ENCODE measurements at places on chromosomes 12 and 14.
A peak's percentile ranks its signal among the peaks of the same experiment; 100 is the strongest.

GRCh38 chr14:30518867-30519560, 39.9 kb upstream of the G2E3 start:
- no peak for DNase-seq

DNA sequence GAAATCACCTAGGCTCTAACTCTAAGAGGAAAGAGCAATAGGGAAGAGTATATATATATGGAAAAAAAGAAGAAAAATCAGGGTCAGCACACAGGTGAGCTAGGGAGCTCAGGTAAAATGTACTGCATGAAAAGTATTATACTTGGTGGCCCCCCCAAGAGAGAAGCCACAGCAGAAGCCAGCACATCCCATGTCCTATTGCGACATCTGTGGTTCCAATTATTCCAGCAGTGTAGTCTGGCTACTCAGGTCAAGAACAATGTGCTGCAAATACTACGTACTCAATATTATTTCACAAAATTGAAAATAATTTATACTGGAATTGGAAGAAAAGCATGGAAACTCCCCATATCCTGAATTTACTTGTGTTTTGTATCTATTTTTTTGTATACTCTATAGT, 85.5 kb downstream of the CEP83 start:
- no peak for DNase-seq

GRCh38 chr12:10701131-10701681, 21.9 kb downstream of the YBX3 start:
- peak; percentile 14 for DNase-seq

DNA sequence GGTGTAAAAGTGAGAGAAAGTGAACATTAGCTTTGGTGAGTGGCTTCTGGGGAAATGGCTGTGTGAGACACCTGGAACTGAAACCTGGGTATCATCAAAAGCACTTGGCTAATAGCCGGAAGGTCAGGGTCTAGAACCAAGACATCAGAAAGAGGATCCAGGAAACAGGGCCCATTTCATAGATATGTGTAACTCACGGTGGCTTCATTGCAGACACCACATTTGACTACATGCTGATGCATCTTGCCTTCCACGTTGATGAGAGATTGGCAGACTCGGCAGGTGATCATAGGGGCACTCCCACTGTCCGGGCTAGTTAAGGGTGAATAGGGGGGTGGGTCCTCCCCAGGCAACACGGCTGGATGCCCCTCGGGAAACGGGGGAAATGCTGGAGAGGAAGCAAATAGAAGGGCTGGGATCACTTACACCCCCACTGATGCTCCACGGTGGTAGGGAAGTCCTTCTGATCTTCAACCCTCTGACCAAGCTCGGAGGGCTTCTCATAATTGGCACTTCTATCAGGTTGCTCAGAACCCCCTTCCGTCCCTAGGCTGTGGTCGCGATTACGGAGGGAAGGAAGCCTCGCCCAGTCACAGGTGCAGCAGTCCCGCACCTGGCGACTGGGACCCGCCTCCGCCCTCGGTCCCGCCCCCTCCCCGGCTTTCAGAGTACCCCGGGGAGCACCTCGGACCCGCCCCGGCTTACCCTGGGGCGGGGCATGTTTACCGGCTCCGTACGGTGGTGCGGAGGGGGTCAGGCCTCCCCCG, 593 bp downstream of the PIP4P1 start:
- peak; percentile 32 for DNase-seq

- DNase-seq = peak; percentile 26
Measured at GRCh38 chr12:2783936-2784600, 10.7 kb upstream of the FKBP4 start.

DNA sequence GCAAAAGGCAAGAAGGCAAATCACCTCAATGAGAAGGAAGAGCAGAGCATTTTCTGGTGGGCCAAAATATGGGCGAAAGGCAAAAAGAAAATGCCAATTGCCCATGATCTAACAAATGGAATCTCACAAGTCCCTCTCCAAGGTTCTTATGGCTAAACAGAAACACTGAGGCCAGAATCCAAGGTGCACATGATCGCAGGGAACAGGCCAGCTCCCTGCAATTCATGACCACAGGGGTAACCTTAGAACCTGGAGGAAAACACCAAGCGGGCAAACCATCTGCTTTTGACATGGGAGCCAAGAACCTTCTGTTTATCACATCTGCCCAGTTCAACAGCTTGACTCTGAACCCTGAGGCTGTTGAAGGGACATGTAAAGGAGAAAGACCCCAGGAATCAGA, 60.0 kb downstream of the NT5DC3 start:
- no peak for DNase-seq

DNA sequence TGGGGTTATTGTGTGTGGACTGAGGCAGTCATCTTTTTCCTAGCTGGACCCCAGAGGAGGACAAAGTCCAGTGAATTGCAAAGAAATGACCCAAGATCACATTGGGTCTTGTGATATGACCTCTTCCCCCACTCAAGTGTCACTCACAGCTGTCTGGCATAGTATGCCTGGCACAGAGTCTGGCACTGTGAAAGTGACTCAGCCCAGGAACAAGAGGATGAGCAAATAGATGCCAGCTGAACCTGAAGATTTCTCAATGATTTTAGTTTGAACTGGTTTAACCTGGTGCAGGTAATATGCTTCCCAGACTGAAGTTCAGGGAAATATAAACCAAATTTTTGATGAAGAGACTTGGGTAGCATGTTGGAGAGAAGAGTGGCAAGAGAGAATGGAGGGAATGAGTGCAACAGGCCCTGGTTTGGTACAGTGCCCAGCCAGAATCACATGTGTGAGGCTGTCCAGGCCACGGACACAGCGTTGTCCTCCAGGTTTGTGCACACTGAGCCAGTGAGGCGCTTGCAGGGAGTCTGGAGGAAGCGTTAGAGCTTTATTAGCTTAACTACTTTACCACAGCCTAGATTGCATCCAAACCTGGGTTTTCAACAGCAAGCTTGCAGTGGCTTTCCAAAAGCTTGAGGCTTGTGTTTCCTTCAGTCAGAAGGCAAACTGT, 332.9 kb downstream of the NUAK1 start:
- DNase-seq = no peak

DNA sequence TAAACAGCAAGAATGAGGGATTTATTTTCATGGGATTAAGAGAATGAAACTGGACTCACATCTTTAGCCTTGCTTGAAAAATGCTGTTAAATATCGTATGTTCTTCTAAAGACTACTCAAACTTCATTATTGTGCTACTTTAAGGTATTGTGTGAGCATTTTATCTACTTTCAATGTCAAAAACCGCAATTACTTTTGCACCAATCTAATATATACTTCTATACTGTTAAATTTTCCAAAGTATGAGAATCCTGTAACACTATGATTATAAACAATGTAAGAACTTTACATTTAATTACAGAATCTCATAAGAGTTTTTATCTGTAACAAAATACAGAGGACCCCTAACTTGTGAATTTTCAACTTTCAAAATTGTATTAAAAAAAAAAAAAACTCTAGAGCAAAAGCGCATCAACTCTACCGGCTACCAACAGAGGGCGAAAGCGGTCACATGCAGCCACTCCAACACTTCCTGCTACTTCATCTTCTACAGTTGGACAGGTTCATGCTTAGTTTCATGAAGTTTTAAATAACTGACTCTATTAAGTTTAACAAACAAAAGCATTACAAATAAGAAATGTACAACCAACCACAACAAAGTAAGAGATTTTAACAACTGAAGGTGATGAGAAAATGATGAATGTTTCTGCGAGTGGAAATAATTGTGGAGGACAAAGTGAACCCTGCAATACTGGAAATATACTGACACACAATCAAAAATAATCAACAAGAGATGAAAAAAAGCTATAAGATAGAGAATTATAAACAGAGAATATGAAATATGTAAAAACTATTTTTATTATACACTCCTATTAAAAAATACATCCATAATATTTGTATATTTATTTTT, 210.9 kb downstream of the MED13L start:
- peak; percentile 38 for DNase-seq

DNA sequence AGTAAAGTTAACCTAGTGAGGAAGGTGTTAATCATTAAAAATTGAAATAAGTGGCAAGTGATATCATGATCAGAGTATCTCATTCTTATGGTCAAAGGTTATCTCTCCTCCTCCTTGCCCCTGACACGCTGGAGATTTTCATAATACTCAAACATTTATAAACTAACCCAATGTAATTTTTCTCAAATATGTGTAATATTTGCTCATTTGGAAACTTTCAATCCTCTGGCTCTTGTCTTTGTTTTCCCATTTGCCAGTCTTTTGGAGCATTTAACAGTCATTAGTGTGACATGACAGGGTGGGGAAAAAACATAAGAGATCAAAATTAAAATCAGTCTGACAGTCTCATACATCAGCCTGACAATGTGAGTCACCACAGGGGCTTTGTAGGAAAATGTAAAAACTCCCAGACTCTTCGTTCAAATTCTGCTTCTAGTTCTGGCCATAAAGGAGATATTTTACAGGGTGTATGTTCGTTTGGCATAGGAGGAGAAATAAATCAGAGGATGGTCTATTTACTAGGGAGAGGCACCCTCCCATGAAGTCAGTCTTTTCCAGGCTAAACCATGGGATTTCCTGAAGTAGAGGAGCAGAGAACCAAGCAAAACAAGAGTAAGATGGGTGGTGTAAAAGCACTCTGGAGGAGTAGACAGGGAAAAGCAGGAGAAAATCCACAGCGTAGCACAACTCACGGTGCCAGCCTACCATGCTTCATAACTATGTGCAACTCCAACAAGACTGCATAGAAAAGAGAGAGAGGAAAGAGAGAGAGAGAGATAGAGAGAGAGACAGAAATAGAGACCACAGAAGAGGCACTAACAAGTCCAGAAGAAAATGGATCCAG, 369.2 kb upstream of the PDE3A start:
- no peak for DNase-seq

GRCh38 chr14:103556946-103557758, 5.3 kb downstream of the BAG5 start:
- no peak for DNase-seq

GRCh38 chr14:70856851-70857495, 47.7 kb upstream of the MAP3K9 start:
- no peak for DNase-seq

DNA sequence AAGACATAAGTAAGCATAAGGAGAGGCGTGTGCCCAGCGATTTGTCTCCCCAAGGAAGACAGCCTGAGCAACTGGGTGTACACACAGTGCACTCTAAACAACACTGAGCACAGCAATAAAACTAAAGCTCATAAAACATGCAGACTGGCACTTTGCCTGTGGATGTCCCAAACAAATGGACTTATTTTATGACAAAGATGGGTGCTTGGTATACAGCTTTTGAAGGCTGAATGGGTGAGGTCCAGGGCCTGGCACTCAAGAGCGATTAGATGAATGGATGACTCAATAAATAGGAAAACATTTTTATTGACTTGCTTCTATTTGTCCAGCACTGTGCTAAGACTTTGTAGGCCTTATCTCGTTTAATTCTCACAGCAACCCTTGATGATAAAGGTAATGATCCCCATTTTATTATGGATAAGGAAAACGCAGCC, 28.5 kb downstream of the LGMN start:
- DNase-seq = no peak

DNA sequence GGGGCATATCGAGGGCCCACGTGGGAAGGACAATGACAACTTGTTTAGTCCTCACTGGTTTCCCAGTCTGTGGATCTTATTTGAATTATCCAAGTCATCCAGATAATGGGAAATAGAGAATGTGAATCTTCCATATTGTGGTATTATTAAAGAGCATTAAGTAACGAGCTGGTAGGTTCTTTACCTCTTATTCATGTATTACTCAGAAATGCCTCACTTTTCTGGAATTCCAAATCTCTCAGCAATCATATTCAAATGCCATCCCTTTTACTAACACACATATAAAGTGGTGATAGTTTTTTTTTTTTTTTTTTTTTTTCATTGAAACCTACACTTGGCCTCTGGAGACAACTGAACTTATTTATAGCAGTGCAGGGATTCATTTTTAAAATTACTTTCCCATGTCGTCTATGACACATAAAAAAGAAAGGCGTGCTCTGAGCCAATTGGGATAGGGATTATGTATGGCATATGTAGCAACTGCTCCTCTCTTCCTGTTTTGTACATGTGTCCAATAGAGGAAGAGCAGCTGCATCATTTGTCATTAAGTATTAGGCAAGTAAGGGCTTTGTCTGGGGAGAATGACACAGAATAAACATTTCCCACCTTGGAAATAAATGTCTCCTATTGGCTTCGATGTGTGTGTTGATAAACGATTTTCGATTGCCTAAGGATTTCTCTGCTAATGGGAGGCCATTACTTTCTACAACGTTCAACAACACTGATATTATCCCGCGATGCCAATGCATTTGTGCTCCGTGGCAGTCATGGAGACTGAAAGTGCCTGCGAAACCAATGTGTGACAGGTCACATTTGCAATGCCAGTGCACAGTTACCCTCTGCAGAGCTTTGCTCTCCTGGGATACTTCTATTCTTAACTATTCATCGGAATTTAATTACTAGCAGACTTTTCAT, 78.6 kb upstream of the IFNG-AS1 start:
- no peak for DNase-seq

- no peak for DNase-seq
Measured at GRCh38 chr12:9405886-9406563, 197.8 kb upstream of the PZP start.

- no peak for DNase-seq
Measured at GRCh38 chr14:72532686-72533454, 361.0 kb downstream of the DPF3 start.

DNA sequence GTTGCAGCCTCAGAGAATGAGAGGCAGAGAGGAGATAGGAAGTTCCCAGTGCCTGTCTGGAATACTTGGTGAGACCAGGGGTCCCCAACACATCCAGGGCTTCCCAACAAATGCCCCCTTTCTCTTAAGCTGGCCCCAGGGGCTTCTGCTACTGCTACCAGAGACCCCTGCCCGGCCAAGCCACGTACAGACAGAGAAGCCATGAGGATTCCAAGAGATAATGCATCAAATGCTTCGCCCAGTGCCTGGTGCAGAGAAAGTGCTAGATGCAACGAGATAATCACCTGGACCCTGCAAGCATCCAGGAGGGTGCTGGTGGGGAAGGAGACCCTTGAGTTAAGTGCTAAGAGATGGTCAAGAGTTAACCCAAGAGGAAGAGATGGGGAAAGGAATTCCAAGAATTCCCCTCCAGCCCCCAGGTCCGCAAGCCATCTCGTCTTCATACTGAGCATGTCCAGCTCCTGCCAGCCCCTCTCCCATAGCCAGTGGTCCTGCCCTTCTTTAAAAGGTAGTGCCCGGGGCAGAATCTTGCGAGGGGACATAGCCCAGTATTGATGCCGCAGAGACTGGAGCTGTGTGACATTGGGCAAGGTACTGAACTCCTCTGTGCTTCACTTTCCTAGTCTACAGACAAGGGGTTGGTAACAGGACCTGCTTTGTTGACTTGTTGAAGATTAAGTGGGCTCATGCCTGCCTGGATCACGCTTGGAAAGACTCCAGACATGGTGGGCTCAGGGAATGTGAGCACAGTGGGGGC, 103.3 kb downstream of the CALM1 start:
- no peak for DNase-seq

GRCh38 chr14:39812532-39813320, 380.5 kb upstream of the FBXO33 start:
- no peak for DNase-seq

DNA sequence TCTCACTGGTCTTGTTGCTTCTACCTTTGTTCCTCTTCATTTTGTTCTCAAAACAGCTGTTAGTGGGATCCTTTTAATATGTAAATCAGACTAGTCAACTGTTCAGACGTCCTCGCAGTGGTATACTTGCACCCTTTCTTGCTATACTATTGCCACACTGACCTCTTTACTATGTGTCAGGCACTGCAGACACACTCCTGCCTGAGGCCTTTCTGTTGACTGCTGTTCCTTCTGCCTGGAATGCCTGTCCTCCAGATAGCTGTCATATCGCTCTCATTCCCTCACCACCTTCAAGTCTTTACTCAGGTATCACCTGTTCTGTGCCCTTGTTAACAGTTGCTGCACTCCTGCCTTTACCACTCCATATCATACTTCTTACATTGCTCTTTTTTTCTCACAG, 90.0 kb upstream of the TMEM263 start:
- no peak for DNase-seq

Data from stimulated activated CD4-positive, alpha-beta T cell treated with anti-CD3 and anti-CD28 coated beads, Interleukin-4, amount 100 ng/mL, for 48 hours (primary cell).